ENCODE measurements at places on chromosomes 16 and 17.

GRCh38 chr17:77279448-77280303, 138.9 kb downstream of the SEC14L1 start:
- DNase-seq, result no peak

- DNase-seq, result no peak
These were observed 28.4 kb downstream of the KDM8 start for GRCh38 chr16:27231692-27232060.

GRCh38 chr17:80871341-80871740, 120.3 kb upstream of the CHMP6 start:
- no peak for DNase-seq

DNA sequence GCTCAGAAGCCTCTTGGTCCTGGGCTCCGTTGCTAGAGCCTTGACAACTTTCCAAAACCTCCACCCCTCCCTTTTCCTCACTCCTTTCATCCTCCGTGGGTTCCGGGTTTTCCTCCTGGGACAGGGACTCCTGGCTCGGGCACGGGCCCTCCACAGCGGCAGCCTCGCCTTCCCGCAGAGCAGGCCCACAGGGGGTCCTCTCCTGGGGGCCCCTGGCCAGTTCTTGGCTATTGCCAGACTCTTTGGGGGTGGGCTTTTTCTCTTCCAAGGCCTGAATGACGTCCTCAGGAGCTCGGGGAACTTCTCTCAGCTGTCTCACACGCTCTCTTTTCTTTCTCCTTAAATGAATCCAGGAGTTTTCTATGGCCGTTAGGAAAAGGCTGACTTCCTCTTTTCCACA, 19.3 kb upstream of the MNT start:
- no peak for DNase-seq

GRCh38 chr17:75557075-75557851, 30.3 kb upstream of the MYO15B start:
- no peak for DNase-seq

GRCh38 chr16:82995924-82996441, 369.2 kb downstream of the CDH13 start:
- DNase-seq, result no peak

DNA sequence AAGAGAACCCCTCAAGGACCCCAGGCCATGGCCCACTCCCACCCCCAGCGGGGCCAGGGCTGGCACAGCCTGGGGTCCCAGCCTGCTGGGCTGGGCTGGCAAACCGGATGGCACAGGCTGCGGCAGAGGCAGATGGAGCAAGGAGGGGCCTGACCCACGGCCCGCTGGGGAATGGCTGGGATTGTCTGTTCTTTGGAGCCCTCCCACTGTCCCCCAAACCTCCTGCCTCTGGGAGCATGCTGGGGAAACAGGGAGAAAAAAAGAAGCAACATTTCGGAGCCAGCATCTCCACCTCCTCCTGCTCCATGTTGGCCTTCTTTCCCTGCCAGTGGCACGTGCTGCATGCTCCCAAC, 37.1 kb upstream of the LHX1 start:
- DNase-seq, result no peak

- DNase-seq, result no peak
These were observed 11.7 kb downstream of the C17orf67 start for GRCh38 chr17:56821847-56822534.

GRCh38 chr17:33647956-33648355, 354.9 kb upstream of the ASIC2 start:
- no peak for DNase-seq

GRCh38 chr17:59341922-59342321, 10.5 kb downstream of the YPEL2 start:
- no peak for DNase-seq

GRCh38 chr16:66717112-66717675, 20.7 kb upstream of the CMTM4 start:
- no peak for DNase-seq
